ENCODE measurements at places on chromosomes 5 and 9.

DNA sequence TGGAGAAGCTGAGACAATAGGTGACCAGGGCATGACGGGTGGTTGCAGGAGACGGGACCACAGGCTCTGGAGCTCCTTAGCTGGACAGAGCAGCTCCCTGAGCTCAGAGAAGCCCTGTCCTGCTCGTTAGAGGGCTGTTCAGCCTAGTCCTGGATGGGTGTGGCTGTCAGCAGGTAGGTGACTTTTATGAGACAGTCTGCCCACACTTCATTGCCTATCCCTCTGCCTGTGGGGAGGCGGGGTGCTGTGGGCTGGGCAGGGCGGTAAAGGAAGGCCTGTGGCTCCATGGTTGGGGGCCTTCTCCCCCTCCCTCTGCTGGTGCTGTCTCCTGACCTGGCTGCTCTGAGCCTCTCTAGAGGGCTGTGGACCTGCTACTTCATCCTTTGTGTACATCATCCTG is 134.6 kb downstream of the RXRA start:
- DNase-seq: no peak

GRCh38 chr5:14504332-14504727 is 77.3 kb upstream of the OTULINL start:
- no peak for DNase-seq

GRCh38 chr9:134502809-134503211 is 138.8 kb upstream of the COL5A1 start:
- DNase-seq: peak; percentile 99

- DNase-seq: no peak
Observed at GRCh38 chr5:177294632-177295031, 8.9 kb downstream of the RAB24 start.

DNA sequence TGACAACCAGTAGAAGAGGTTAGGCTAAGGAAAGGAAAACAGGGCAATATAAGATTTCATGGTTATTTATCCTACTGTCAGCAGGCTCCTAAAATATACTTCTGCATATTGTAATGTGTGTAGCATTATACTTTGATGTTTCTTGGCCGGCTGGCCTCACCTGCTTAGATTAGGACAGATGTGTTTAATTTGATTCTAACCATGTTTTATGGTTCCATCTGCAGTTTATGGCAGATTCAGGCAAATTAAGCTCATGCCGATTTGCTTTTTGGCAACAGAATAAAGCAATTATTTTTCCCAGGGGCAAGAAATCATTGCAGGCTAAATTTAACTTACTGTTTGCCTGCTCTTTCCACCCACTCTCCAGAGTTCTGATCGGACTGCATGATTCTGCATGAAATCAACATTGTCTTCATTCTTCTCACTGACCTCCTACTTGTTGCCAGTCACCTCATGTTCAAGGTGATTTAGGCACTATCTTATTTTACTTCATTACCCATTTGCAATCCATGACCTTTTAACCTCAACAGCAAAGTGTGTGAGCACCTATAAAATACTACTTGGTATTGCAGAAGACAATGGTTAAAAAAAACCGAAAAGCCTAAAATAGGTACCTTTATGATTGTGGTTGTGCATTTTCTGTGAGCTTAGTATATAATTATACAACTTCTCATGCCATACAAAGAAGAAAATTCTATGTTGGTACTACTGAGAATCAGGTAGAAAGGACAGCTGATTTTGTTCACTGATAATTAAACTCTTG is 125.2 kb downstream of the EDIL3 start:
- no peak for DNase-seq

- DNase-seq: no peak
Observed at GRCh38 chr9:130287736-130288135, 22.2 kb downstream of the HMCN2 start.

DNA sequence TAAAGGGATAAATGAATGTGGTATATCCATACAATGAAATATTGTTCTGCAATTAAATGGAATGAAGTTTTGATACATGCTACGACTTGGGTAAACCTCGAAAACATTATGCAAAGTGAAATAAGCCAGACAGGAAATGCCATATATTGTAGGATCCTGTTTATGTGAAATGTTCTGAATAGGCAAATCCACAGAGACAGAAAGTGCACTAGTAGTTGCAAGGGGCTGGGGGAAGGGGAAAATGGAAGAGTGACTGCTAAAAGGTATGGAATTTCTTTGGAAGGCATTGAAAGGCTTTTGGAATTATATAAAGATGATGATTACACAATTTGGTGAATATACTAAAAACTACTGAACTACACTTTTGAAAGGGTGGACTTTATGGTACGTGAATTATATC is 97.0 kb downstream of the FOXD1 start:
- no peak for DNase-seq

DNA sequence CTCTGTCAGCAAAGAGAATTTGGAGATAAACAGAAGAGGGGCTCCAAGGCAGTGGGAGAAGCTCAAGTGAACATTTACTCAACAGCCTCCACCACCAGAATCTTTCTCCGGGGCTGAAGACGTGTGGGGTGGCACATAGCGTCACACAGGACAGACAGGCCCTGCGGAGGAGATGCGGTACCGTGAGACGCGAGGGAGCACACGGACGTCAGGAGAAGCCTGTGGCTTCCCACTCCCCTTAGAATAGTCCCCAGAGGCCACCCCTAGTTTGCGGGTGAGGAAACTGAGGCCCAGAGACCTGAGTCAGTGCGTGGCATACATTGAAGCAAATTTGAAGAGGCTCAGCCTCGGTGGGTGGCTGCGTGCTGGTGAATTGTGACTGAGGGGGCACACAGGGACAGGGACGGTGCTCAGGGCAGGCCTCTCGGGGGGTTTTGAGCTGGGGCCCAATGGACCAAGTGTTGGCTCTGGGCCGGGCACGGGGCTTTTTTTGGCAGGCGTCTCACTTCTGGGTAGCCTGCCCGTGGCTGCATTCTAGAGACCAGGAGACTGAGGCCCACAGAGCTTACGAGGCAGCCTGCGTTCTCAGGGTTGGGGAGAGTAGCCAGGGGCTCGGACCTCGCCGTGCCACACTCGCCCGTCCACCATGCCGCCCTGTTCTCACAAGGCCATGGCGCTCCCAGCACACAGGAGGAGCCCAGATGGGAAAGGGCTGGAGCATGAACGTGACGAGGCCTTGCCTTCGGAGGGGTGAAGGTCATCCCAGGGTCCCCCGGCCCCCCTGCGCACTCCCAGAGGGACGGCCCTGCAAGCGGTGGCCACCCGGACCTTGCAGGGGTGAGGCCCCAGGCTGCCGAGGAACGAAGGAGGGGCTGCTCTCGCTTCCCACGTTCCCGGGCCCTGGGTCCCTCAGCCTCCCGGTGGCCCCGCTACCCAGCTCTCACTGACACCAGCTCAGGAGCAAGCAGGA is 220.6 kb downstream of the C9orf50 start:
- no peak for DNase-seq

DNA sequence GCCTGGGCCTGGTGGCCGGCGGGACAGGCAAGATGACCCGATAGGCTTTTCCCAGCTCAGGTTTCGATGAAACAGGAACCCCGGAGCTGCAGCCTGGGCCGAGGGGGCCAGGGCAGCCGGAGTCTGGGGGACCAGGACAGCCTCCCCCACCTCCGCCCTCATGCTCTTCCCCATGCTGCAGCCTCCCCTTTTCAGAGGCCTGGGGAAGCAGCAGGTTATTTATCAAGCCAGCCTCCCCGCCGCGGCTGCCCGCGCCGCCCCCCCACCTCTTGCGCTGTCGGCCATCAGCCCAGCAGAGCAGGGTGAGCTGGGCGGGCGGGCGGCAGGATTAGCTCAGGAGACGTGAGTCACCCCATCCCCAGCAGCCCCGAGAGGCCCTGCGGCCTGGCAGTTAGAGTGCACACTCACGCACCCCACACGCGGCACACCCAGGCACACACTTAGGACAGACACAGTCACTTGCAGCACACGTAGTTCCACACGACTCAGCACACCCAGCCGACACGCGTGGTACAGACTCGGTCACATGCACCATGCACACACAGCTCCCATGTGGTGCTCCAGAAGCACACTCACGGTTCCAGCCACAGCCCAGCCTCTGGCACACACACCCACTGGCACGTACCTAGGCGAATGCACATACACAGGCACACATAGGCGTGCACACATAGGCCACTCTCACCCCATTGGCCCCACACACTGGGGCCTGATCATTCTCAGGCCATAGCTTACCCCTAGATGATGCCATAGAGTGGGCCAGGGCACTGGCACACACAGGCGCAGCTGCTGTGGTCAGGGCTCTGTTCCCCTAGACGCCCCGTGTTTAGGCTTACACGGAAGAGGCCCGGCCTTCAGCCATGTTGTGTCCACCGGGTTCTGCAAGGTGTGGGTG is 13.0 kb downstream of the CXXC5 start:
- peak; percentile 93 for DNase-seq

- DNase-seq: peak; percentile 95
Observed at GRCh38 chr5:113487781-113488644, at the start of gene MCC. MCC (minus strand) TSS chr5:113488453.

DNA sequence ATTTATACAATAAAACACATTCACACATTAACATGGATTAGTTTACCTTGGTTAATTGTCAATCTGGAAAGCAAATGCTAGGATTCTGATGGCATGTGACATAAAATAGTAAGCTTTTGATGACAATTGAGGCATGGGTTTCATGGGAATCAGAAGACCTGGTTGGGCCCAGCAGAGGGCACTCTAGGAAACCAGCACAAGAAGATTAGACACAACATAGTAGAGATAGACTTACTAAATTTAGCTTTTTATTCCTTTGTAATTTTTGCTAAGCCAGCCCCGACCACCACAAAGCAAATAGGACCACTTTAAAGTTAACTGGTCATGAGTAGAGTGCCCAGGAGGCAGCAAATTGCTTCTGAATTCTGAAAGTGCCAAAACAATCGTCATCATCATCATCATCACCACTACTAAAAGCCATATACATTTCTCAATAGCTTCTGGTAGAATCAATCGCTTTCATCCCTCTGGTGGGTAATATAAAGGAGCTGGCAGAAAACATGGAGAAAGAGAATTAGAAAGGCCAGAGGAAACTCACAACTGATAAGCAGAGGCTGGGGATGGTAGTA is 163.2 kb downstream of the ARRDC3 start:
- no peak for DNase-seq

DNA sequence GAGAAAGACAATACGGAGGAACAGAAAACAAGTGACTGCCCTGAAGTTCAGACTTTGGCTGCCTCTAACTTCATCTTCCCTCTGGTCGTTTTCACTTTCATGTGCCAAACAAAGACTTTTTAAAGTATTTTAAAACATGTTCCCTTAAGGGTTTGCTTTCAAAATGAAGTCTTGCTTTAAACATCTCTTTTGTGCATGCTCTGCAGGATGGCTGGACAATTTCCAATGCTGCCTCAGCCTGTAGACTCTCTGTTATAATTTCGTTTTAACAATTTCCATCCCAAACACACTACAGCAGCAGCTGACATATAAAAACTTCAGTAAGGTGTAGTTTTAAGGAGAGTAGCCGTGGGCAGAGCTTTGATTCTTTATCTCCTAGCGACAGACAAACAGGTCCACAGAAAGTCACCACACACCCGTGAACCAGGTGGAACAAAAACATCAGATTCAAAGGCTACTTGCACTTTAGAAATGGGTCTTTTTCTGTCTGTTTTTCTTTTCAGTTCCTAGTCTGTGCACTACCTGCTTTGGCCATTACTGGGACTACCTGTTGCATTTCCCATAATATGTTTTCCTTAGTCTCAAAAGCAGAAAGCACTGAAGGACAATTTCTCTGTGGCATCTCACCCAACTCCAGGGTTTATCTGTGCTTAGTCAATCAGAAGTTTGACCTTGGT is 308.9 kb downstream of the DTWD2 start:
- no peak for DNase-seq

DNA sequence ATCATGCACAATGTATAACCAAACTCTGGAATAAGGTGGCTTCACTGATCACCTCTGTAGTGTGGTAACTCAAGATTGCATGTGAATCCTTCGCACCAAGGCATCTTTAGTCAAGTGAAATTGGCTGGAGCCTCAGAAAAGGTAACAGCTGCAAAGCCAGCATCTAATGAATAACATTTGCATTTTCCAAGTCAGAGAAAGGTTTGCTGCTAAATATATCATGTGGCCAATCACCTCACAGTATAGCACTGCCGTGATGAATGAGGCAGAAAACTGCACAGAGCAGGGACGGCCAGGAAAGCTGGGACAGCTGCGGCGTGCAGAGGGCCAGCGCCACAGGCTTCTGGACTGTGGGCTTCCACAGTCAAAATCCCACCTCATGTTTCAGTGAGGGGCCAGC is 18.5 kb downstream of the MRPS27 start:
- DNase-seq: no peak

DNA sequence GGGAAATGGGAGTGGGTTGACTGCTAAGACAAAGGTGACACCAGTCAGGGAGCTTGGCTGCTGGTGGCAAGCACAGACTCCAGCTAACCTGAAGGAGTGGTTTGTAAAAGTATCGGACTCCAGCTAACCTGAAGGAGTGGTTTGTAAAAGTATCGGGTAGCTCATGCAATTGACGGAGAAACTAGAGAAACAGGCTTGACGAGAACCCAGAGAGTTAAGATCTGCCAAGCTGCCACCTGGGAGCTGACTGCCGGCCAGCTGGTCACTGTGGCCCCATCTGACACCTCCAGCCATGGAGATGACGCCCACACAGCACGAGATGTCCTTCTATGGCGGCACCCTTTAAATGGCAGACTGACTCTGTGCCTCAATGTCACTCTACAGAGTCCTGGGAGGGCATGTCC is 28.3 kb upstream of the CRB2 start:
- DNase-seq: no peak

- DNase-seq: no peak
Observed at GRCh38 chr9:112728401-112728800, 10.5 kb upstream of the INIP start.

- no peak for DNase-seq
Observed at GRCh38 chr5:67019065-67019845, 177.3 kb downstream of the CD180 start.

- no peak for DNase-seq
Observed at GRCh38 chr9:136695435-136695895, 8.2 kb upstream of the AGPAT2 start.

- peak; percentile 81 for DNase-seq
Observed at GRCh38 chr5:149268928-149269557, 2.6 kb upstream of the AFAP1L1 start.

GRCh38 chr5:134099939-134100282 is 14.6 kb upstream of the TCF7 start:
- no peak for DNase-seq

- DNase-seq: no peak
Observed at GRCh38 chr5:154196281-154196680, 5.7 kb downstream of the GALNT10 start.

DNA sequence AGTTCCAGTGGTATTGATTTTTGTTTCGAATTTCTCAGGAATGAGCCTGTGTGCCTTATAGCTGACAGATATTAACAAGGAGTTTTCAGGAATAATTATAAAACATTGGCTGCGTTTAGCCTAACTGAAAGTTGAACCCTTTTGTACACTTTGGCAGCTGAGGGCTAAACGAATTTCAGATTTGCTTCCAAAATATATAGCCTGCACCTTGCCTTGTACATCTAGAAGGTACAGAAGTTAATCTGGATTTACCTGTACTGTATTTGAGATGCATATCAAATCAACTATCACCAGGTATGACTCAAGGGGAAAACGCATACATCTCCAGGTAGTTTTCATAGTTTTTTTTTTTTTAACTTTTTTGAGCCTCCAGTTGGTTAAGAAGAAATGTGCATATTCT is 1.9 kb upstream of the MSX2 start:
- no peak for DNase-seq
